ENCODE measurements at places on chromosomes 6 and 20.

GRCh38 chr6:110524305-110524704, 47.9 kb upstream of the SLC22A16 start:
- DNase-seq, result no peak

DNA sequence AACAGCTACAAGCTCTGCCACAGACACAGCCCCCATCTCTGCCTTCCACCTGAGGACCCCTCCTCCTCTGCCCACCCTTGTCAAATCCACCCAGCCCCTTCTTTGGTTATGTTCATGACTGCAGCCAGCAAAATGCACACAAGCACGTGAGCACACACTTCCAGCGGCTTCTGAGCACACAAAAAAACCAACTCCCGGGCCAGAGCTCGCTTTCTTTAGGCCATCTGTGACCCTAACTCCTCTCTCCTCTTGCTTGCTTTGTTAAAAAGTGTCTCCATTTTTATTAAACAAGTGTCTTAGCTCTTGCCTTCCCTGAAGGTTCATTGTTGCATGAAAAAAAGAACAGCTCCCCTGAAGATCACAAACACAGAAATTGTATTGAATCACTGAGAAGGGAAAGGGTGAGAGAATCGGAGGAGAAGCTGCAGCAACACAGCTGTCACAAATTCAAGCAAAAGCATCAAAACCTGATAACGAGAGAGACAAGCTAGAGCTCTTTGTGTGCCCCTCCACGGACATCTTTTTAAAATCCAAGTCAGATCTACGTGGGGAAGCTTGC, 142.1 kb downstream of the CD83 start:
- no peak for DNase-seq

GRCh38 chr6:124830506-124830905, 131.7 kb upstream of the RNF217 start:
- no peak for DNase-seq

DNA sequence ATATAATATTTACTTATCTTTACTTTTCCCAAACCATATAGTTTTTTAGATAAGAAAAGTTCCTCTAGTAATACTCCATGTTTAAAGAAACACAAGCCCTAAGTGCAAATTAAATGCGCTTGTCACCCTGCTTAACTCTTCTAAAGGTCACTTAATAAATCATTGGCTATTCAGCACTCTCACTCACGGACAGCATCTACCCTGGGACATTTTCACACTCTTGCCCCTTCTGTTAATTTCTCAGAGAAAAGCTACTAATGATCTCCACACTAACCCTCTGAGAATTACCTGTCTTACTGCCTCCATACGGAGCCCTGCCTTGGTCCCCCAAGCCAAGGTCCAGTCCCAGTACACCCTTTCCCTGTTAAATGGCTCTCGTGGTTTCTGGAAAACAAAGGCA, 102.2 kb downstream of the NRN1 start:
- no peak for DNase-seq

GRCh38 chr20:21353236-21353635, 44.1 kb downstream of the NKX2-4 start:
- DNase-seq, result no peak

DNA sequence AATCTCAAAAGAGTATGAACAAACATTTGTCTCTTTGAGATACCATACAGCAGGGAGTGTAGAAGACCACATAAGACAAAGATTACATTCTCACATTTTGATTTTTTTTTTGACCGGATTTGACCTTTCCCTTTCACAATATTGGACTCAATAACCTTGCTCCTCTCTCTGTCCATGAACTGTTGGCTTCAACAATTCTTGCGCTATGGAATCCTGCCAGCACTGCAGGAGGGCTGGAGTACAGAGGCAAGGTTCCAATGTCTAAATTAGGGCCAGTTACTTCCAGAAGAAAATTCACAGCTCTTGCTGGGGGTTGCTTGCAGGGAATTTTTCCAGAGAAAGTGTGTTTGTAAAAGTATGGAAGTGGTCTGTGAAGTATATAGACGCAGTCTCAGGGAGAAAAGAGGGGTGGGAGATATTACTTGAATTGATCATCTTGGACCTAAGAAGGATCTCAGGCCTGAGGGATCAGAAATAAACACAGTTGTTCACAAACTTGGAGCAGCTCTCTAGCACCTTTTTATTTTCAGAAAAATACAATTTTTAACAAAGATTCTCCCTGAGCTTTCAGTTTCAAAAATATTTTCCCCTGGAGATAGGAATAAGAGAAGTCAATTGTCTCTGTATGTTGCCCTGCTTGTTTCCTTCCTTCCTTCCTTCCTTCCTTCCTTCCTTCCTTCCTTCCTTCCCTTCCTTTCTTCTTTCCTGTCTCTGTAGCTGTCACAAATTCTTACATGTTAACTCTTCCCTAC, 765.9 kb downstream of the BCKDHB start:
- no peak for DNase-seq

- DNase-seq, result no peak
Measured at GRCh38 chr6:154057098-154057497, 18.1 kb downstream of the OPRM1 start.

- no peak for DNase-seq
Measured at GRCh38 chr20:51176876-51177275, 154.0 kb upstream of the KCNG1 start.

DNA sequence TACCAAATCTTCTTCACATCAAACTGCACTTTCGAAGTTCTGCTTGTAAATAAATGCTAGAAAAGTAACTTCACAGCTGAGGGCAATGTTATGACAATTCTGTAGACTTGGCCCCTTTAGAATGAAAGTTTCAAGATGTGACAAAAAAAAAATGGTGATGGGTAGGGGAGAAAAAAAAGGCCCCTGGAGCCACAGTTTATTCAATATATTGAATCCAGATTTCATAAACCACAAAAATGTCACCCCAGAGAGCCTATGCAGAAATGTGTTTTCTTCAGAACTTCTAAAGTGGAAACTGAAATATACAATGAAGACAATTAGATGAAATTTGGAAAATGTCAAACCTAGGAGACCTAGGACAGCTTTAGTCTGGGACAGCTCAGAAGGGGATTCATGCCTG, 143.1 kb downstream of the EDN3 start:
- DNase-seq, result no peak

- DNase-seq, result no peak
Measured at GRCh38 chr6:140857739-140858380, 1274.9 kb upstream of the GJE1 start.

DNA sequence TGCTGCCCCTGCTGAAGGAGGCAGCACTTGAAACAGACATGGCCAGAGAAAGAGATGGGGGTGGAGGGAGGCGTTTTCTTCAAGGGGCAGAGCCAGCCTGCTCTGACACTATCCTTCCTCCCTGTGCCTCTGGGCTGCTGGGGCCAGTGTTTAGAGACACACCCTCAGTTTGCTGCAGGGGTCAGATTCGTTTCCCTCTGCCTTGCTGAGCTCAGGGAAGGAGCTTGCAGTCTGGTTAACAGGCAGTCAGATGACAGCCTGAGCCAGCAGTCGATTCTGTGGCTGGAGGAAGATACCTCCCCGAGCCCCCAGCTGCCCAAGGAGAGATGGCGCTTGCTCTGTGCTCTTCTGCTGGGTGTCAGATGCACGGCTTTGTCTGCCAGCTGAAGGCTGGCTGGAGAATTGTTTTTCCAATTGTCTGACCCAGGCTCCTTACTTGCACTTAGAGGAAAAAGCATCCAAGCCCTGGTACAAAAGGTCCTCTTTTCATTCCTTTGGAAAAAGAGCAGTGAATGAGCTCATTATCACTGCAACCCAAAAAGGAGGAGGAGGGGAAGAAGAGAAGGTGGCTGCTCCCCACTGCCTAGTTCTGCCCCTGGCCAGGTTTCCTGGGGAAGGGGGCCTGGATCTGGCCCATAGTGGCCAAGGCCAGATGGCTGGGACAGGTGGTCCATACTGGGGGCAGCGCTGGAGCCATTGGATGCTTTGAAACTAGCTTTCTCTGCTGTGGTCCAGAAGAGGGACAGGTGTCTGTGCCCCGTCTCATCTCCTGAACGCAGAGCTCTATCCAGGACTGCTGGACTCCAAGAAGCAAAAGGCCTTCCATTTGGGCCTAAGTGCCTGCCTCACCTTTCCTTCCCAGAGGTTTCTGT, 88.2 kb downstream of the TCP11 start:
- no peak for DNase-seq

DNA sequence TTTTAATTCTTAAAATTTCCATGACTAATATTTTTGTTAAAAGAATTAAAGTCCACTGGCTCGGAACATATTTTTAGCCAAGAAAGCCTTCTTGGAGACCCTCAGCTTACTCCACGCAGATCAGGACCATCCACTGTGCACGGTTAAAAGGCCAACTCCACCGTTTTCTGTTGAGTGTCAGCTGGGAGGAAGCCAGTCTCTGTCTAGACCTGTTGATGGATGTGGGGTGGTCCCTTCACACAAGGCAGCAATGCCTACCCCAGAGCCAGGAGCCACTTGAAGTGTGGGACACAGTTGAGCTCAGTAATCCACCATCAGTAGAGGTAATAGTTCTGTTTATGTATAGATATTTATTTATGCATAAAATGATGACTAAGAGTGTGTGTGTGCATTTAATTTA, 19.9 kb upstream of the QKI start:
- no peak for DNase-seq

DNA sequence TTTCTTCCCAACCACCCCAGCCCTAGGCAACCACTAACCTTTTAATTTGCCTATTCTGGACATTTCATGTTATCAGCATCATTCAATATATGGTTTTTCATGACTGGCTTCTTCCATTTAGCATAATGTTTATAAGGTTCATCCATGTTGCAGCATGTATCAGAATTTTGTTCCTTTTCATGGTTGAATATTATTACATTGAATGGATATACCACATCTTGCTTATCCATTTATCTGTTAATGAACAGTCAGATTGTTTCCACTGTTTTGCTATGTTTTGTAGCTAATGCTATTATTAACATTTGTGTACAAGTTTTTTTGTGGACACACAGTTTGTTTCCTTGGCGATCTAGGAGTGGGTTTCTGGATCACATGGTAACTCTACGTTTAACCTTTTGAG, 3.0 kb upstream of the DNAAF9 start:
- DNase-seq, result no peak

DNA sequence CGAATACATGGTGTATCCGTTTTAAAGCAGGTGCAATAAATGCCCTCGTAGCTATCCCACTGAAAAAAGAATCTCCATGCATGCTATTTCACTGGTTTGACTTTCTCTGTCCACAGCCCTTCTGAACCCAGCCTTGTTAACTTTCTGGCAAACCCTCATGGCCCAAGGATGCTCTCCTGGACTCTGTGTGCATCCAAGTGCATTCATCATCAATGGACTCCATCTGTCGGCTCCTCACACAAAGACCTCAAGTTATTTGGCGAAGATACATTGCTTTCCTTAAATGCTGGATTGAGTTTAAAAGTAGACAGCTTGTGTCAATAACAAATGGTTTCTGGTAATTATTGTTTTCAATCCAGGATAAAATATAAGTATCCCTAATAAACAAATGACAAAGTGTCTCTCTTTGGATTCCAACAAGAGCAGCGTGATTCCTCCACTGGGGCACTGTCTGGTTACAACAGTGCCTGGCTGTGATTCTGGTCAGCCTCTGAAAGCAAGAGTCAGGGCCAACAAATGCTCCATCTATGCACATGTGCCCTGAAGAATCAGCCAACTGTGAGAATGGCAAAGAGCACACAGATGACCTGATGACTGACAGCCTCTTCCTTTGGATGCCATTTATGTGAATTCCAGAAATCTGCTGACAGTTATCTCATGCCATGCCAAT, 55.7 kb downstream of the FYN start:
- DNase-seq, result no peak

DNA sequence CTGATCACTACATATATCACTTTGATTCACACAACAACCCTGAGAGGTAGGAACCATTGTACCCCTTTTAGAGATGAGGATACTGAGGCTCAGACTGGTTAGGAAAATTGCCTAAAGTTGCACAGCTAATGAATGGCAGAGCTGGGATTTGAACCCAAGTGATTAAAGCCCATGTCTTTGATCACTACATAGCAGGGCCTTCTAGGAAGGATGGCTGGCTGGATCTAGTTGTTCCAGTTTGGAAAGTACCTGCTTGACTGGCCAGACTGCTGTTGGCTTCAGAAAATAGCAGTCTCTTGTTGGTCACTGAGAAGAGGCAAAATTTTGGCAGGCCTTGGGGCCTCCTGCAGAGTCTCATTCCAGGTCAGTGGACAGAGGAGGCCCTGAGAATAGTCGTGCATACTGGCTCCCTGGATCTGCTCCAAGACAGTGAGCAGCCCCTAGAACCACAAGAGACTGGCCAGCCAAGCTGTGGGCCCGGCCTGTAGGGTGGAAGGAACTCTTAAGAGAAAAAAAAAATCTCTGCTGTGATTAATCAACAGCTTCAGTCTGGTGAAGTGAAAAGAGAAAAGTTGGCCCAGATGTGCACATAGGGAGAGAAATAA, 17.5 kb downstream of the PPARD start:
- DNase-seq, result no peak

GRCh38 chr6:82251942-82252341, 4.4 kb upstream of the IBTK start:
- no peak for DNase-seq

DNA sequence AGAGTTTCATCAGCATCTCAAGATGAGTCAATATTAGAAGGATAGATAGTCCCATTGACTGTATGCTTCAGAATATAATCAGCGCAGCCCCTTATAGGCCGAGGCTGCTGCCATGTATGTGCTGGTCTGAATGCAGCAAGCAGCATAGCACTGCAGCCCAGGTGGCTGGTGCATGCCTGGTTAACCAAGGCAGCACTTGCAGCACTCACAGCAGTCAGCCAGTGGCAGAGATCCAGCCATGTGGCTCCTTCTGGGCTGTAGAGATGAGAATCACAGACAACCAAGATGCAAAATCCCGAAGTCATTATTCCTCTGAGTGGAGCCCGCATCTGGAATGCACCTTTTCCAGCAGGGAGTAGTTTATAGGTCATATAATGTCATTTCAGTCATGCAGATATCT, 251.9 kb downstream of the UST start:
- DNase-seq, result no peak

DNA sequence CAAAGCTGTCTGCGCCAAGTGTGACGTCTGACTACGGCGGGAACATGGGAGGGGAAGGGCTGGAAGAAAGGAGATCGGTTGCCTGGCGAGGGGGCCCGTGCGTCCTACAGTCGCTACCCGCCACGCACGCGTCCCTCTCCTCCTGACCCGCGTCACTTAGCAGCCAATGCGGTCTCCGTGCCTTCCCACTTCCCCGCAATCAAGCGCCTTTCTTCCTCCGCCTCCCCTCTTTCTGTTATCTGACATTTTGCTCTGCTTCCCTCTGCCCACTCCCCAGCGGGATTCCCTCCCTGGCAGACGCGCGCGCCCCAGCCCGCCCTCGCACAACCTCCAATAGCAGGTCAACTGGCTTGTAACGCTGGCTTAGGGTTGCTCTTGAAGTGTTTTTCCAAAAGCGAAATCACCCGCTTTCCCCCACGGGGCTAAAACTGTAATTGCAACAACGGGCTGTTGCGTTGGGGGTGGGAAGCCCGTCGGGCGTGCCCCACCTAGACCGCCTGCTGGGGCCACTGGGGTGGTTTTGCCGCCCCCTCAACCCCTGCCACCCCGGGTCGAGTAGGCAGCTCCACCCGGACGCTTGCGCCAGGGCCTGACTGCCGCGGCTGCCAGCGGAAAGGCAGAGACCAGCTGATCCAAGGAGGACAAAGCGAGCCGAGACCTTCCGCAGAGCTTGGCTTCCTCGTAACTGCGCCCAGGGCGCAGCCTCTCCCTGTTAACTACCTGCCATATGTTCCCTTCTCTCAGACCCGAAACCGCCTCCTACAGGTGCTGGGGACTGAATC, 6.2 kb upstream of the SOX4 start:
- DNase-seq, result no peak
